ENCODE measurements at places on chromosomes 4 and X.

- no peak for DNase-seq
These were observed 266.1 kb upstream of the GPC4 start for GRCh38 chrX:133681421-133681820.

GRCh38 chr4:25110527-25111329 lies 49.5 kb downstream of the SEPSECS start:
- no peak for DNase-seq

DNA sequence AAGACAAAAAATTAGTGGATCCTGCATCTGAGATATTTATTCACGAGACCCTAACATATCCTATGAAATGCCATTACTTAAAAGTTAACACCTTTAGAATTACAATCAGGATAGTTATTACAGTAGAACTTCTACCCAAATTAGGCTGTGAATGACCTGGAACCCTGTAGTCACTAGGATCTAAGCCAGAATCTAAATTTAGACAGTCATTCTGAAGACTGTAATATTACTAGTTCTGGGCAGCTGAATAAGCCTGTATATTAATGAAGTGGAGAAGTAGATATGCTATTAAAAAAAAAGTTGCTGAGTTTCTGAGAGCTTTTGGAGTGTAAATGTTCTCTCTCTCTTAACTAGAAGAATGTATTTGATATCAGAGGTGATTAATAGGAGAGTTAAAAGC lies 67.0 kb downstream of the FAM13A start:
- DNase-seq: no peak

GRCh38 chr4:16294455-16294854 lies 68.2 kb upstream of the TAPT1 start:
- no peak for DNase-seq

DNA sequence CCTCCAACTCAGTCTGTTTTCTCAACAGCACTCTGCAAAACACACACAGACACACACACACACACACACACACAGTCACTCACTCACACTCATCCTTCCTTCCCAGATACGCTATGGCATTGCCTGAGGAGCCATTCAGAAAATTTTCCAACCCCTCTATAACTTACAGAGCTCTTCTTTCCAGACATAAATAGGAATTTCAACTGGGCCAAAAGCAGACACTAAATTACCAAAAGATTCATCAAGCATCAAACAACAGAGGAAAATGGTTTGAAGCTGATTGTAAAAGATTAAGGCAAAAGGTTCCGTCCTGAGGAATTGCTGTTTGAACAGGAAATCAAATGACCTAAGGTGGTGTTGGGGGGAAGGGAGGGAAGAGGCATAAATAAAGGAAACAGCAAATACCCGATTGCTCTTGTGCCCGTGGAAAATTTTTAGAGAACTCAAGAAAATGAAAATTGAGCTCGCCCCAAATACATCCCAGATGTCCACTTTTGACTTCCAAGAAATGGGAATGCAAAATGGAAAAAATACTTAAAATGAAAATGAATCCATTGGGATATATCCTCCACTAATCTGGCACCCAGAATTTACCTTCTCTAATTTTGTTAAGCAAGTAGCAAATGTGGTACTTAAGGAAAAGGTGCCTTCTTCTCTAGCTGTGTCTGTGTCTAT lies 183.6 kb downstream of the QDPR start:
- no peak for DNase-seq

DNA sequence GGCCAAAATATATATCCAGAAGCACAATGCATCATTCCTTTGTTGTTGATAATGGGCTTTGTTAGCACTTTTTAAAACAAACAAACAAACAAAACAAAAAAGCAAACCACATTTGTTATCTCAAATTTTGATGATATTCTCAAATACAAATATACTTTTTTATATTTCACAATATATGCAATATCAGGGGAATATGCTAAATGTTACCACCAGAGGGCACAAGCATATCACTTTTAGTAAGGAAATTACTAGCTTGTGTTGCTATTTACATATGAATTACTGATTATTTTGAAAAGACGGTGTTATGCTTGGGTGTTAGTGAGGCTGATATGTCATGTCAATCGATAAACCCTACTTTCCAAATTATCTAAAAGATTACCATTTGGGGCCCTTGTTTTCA lies 29.1 kb downstream of the RIPPLY1 start:
- no peak for DNase-seq

DNA sequence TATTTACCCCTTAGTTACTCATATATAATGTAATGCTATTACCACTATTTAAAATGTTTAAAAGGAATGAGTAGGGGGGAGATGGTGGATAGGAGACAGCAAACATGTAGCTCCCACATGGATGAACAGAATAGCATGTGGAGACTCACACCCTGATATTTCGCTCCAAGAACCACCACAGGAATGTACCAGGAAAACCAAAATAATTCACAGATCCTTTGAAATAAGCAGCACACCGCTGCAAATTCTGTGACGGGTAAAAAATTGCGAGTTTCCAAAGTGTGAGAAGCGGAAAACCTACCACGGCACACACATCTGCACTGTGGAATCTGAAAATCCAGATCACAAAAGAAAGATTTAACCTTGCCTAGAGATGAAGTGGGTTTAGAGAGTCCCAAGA lies 428.2 kb downstream of the TLL1 start:
- no peak for DNase-seq

- DNase-seq: no peak
These were observed 69.9 kb upstream of the BRS3 start for GRCh38 chrX:136417806-136418205.

DNA sequence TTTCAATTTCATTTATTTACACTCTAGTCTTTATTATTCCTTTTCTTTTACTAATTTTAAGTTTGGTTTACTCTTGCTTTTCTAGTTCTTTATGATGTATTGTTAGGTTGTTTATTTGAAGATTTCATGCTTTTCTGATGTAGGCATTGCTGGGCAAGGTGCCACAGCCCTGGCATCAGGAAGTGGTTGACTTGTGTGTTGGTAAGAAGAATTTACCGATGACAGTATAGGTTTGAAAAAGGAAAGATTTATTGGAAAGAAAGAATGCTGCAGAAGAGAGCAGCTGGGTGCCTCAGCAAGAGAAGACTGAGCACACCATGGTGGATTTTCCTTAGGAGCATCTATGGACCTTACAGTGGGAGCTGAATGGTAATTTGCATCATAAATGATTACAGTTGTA lies 153.2 kb downstream of the KLF8 start:
- no peak for DNase-seq

DNA sequence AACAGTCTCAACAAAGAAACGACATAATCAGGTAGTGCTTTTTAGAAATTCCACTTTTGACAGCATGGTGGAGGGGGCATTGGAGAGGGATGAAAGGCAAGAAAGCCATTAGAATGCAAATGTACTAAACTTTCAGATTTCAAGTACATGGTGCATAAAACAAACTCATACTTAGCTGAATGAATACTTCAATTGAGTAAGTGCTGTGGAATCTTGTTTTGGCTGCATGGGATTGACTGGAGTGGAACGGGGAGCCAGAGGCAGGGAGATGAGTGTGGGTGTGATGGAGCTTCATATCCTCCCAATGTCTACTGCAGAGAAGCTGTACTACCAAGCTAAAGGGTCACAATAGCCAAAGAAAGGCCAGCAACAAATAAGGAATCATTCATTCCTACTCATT lies 52.4 kb downstream of the USP46 start:
- no peak for DNase-seq

- no peak for DNase-seq
These were observed 367.9 kb upstream of the SLIT2 start for GRCh38 chr4:19883841-19884240.

GRCh38 chrX:13761606-13762414 lies 27.3 kb downstream of the OFD1 start:
- no peak for DNase-seq

DNA sequence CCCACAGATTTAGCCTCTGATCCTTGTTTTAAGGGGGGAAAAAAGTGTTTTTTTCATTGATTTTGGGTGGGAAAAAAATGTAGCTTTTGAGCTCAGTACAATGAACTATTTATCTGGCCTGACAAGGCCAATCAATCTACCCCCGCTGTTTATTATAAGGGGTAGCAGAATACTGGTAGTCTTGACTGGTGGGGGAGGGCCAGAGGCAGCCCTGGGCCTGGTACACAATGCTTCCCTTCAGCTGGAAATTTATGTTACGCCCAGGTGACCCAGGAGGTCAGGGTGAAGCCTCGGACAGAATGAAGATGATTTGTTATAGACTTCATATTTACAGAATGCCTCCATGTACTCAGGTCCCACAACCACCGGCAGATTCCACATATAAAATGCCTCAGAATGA lies 143.2 kb downstream of the SH3KBP1 start:
- no peak for DNase-seq

GRCh38 chr4:188341428-188341827 lies 202.2 kb downstream of the TRIML1 start:
- DNase-seq: no peak

DNA sequence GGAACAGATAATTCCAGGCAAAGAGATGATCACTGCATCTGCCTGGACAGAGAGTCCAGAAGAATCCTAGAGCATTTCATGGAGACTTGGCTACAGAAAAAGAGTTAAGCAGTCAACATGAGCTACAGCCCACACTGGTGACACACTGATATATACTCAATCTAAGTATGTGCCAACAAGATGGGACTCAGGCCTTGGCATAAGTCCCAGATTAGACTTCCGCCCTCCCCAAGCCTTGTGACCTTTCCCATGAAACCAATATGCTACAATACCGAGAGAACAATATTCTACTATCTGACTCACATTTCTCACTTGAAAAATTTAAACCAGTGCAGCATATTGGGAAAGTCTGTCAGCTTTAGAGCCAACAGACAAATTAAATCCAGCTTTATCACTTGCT lies 65.7 kb upstream of the SLITRK2 start:
- no peak for DNase-seq

DNA sequence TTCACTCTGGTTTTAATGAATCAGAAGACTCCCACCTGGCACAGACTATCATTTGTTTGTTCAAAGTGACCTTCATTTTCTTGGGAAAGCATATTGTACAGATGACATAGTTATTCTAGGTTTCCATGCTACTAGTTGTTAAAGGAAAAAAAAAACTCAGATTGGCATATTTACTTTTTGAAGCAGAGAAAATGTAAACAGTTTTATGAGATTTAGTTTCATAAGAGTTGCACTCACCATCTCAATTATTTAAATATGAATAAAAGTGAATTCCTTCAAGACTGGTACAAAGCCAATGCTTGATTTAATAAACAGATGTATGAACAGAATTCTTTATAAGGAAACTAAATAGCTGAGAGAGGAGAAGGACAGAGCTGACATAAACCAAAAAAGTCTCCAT lies 280.3 kb upstream of the UGT8 start:
- DNase-seq: no peak

- peak; percentile 83 for DNase-seq
These were observed 531 bp downstream of the HCFC1 start for GRCh38 chrX:153971124-153971449.

- no peak for DNase-seq
These were observed 2.4 kb downstream of the DNAJB14 start for GRCh38 chr4:99943904-99944437.

DNA sequence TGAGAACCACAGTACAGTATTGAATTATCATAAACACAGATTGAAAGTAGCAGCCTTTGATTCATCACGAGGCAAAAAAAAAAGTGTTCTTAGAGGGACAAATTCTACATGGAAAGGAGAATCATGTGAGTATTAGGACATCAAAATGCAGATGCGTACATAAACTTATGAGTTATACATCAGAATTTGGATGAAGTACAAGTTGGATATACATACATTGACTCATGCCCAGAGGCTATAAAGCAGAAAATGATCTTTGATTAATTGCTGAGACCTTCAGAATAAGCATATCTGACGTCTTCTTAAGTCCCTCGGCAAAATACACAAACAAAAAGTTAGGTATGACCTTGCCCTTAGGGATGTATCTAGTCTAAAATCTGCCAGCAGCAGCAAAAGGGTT lies 206.4 kb downstream of the LDB2 start:
- DNase-seq: no peak

DNA sequence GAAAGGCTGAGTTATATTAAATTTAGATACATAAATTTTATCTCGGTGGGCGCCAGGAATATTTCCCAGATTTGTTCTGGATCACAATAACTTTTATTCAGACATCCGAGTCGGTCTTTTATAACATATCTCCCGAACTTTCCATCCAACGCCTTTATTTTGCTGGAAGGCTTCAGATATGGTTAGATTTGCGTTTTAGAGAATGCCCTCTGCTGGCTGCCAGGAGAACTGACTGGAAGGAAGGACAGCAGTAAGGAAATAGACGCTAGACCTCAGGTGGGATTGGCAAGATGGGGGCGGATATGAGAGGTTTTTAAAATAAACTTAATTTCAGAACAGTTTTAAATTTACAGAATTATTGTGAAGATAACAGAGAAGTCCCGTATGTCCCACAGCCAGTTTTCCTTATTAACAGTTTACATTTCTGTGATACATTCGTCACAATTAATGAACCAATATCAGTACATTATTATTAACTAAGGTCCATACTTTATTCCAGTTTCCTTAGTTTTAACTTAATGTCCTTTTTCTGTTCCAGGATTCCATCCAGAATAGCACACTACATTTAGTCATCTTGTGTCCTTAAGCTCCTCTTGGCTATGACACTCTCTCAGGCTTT lies 4.6 kb upstream of the KANTR start:
- DNase-seq: peak; percentile 72

- DNase-seq: no peak
These were observed 33.3 kb downstream of the CLDN22 start for GRCh38 chr4:183286590-183287308.

GRCh38 chr4:74654230-74654681 lies 140.1 kb downstream of the BTC start:
- DNase-seq: no peak

DNA sequence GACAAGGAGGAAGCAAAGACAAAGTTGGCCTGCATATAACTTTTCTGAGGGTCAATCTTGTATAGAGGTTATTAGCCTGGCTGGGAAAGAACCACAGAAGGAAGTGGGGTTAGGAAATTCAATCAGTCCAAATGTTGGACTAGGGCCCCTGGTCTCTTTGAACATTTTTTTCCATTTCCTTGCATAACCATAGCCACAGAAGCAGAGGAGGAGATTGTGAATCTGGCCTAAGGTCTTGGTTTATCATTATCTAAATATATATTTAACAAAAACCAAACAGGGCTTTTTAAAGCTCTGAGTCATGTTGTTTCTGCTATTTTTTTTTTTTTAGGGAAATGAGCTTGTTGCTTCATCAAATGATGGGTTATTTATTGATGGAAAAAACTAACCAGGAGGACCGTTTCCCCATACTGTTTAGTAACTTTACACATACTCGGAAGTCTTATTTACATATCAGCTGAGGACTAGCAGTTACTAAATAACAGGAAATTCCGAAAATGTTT lies 97.7 kb upstream of the ACSL4 start:
- no peak for DNase-seq

GRCh38 chr4:186900984-186901383 lies 177.3 kb upstream of the FAT1 start:
- DNase-seq: no peak

Measured in Ammon's horn (tissue), 1 donor.